NCI-H2171 (cell line): ENCODE measurements at places on chromosomes 4 and X.
A peak's percentile ranks its signal among the peaks of the same experiment; 100 is the strongest.

DNA sequence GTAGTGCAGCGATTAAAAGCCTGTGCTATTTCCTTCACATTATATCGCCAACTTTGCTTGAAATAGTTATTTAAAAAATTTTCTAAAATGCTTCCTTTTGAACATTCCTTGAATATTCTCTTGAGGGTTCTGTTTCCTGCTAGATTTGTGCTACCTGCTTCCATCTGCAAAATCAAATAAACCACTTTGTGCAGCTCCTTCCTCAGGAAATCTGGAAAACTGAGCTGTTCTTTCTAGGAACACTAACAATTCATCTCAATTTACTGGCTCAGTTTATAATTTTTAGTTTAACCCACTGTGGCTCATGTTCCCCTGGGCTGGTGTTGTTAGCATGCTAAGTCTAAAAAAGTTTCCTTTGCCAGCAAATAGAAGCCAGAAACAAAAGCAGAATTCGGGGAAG, 88.1 kb upstream of the LCORL start:
- no peak for DNase-seq

- no peak for DNase-seq
These were observed 139.7 kb downstream of the TSPAN5 start for GRCh38 chr4:98518559-98519267.

- no peak for DNase-seq
These were observed 25.4 kb downstream of the RBPJ start for GRCh38 chr4:26346203-26346620.

DNA sequence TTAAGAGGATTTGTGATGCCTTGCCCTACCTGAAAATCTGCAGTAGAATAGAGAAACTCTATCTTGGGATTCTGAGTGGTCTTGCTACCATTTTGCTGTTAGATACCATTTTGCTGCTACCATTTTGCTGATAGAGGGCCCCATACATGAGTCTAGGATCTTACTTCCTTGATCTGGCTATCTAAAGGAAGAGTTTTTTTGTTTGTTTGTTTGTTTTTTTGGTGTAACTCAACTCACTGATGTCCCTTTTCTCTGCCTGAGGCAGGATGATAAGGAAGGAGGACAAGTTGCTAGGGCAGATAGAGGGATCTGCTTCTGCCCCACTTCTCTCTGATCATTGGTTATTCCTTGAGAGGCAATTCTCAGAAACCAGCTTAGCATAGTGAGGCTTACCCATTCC, 31.0 kb downstream of the XK start:
- no peak for DNase-seq

GRCh38 chrX:40104985-40105834, 7.5 kb upstream of the BCOR start:
- DNase-seq = peak; percentile 37
